Stimulated activated memory B cell treated with anti-CD40 and anti-IgM and Interleukin-4, amounts not matched to agents 10 μg/mL and 1 μg/mL and 100 μg/mL, for 72 hours (primary cell): ENCODE measurements at places on chromosomes 12 and 14.

- peaks cover 17% of the 10 kb centered on the region for H3K4me1 ChIP-seq
- peaks cover 49% of the 10 kb centered on the region for H3K27me3 ChIP-seq
- peak overlapping the region; percentile 76 for H3K4me3 ChIP-seq
- H3K36me3 ChIP-seq, result no peaks in the 10 kb centered on the region
- no peak overlapping the region for H3K27ac ChIP-seq
Observed at GRCh38 chr12:62934239-62934798, 631 bp downstream of the PPM1H start.

- no peaks in the 10 kb centered on the region for H3K27me3 ChIP-seq
- no peak for ATAC-seq
- peaks cover 16% of the 10 kb centered on the region for H3K4me1 ChIP-seq
- H3K4me3 ChIP-seq, result no peak overlapping the region
Observed at GRCh38 chr12:64730588-64730969, 28.6 kb downstream of the GNS start.

DNA sequence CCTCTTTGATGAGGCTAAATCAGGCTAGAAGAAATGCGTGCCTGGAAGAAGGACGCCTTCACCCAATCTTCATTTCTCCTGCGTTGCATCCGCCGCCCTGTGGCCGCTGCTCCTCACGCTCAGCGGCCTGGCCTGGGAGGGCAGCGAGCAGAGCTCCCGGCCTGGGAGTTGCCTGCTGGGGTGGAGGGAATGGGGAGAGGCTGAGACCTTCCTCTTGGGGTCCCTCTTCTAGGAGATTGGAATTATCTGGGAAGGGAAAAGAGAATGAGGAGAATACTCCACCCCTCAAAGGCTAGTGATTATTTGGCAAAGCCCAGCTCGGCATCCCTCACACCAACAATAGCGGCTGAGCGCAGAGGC lies 2.4 kb upstream of the HOXC12 start:
- no peak overlapping the region for H3K27ac ChIP-seq
- H3K4me3 ChIP-seq, result no peak overlapping the region
- ATAC-seq, result no peak
- peaks cover 28% of the 10 kb centered on the region for H3K4me1 ChIP-seq
- H3K27me3 ChIP-seq, result peaks cover 99% of the 10 kb centered on the region

GRCh38 chr12:21912318-21912717 lies 28.9 kb downstream of the ABCC9 start:
- H3K4me1 ChIP-seq, result no peaks in the 10 kb centered on the region
- no peaks in the 10 kb centered on the region for H3K27me3 ChIP-seq
- H3K27ac ChIP-seq, result no peak overlapping the region
- H3K4me3 ChIP-seq, result no peak overlapping the region
- H3K36me3 ChIP-seq, result no peaks in the 10 kb centered on the region

DNA sequence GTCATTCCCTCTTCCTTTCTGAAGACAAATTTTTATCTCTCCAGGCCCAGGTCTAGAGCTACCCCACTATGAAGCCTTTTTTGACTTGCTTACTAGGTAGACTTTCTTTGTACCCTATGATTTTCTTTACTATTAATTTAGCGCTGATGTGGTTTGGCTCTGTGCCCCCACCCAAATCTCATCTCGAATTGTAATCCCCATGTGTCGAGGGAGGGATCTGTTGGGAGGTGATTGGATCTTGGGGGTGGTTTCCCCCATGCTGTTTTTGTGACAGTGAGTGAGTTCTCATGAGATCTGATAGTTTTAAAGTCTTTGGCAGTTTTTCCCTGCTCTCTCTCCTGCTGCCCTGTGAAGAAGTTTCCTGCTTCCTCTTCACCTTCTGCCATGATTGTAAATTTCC lies 118.1 kb downstream of the SLC38A1 start:
- H3K36me3 ChIP-seq, result no peaks in the 10 kb centered on the region
- peaks cover 7% of the 10 kb centered on the region for H3K4me1 ChIP-seq
- peaks cover 13% of the 10 kb centered on the region for H3K27me3 ChIP-seq
- no peak for ATAC-seq
- H3K4me3 ChIP-seq, result no peak overlapping the region
- peak overlapping the region; percentile 70 for H3K27ac ChIP-seq

GRCh38 chr14:26577711-26578110 lies 20.1 kb downstream of the NOVA1 start:
- H3K27me3 ChIP-seq, result no peaks in the 10 kb centered on the region
- no peak for ATAC-seq
- H3K27ac ChIP-seq, result no peak overlapping the region
- no peak overlapping the region for H3K4me3 ChIP-seq
- no peaks in the 10 kb centered on the region for H3K4me1 ChIP-seq

- peaks cover 9% of the 10 kb centered on the region for H3K27me3 ChIP-seq
- H3K4me1 ChIP-seq, result no peaks in the 10 kb centered on the region
- no peak overlapping the region for H3K4me3 ChIP-seq
- ATAC-seq, result no peak
- H3K27ac ChIP-seq, result no peak overlapping the region
Observed at GRCh38 chr14:99879401-99880295, 86.4 kb downstream of the EML1 start.

DNA sequence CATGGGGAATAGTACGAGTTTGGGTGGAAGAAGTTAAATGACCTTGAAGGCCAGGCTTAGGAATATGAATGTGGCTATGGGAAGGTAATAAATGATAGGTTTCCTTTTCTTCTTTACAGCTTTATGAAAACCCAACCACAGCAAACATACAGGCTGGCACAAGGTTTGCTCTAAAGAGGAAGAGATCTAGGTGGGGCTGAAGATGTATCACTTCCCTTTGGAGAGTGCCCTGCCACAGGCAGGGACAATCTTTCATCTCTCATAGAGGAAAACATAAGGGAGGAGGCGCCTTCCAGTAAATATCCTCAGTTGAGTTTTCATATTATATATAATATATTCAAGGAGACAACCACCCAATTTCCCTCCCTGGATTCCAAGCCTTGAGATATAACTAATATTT lies 72.9 kb upstream of the FRMD6 start:
- H3K27me3 ChIP-seq, result peaks cover 30% of the 10 kb centered on the region
- no peak overlapping the region for H3K4me3 ChIP-seq
- no peak overlapping the region for H3K27ac ChIP-seq
- no peak for ATAC-seq
- H3K4me1 ChIP-seq, result no peaks in the 10 kb centered on the region
- no peaks in the 10 kb centered on the region for H3K36me3 ChIP-seq

DNA sequence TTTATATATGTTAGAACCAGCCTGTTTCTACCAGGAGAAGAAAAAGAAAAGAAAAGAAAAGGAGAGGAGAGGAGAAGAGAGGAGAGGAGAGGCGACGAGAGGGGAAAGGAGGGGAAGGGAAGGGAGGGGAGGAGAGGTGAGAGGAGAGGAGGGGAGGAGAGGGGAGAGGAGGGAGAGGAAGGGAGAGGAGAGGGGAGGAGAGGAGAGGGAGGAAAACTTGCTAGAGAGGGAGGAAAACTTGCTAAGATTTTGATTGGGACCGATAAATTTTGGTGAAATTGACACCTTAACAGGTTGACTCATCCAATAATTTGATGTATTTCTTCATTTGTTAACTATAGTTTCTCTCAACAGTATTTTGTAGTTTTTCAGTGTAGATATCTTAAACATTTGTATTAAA lies 164.0 kb upstream of the SYT1 start:
- H3K27me3 ChIP-seq, result no peaks in the 10 kb centered on the region
- no peaks in the 10 kb centered on the region for H3K36me3 ChIP-seq
- H3K27ac ChIP-seq, result no peak overlapping the region
- H3K4me1 ChIP-seq, result no peaks in the 10 kb centered on the region
- no peak for ATAC-seq

GRCh38 chr12:51085757-51086156 lies 2.4 kb upstream of the CSRNP2 start:
- H3K36me3 ChIP-seq, result peaks cover 7% of the 10 kb centered on the region
- peaks cover 29% of the 10 kb centered on the region for H3K4me1 ChIP-seq
- H3K27me3 ChIP-seq, result no peaks in the 10 kb centered on the region

DNA sequence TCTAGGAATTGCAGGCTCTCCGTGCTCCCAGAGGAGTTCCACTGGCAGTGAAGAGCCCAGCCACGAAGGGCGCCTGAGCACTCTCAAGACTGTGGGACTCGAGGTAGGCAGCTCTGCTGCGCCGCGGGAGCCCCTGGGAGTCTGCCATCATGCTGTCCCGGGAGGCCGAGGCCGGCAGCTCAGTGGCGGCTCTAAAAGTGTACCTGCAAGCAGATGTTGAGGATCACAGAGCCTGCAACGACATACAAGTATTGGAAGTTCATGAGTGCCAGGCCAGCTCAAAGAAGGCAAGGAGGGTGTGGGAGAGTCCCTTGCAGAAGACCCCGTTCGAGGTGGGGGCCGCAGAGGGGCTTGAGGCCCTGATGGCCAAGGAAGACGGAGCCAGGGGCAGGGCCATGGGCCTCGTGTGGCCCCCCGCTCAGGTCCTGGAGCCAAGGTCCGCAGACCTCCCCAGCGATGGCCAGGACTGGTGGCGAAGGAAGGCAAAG lies 62.7 kb downstream of the MUCL1 start:
- ATAC-seq, result peak; percentile 20
- no peaks in the 10 kb centered on the region for H3K4me1 ChIP-seq
- peaks cover 25% of the 10 kb centered on the region for H3K27me3 ChIP-seq
- H3K36me3 ChIP-seq, result no peaks in the 10 kb centered on the region

DNA sequence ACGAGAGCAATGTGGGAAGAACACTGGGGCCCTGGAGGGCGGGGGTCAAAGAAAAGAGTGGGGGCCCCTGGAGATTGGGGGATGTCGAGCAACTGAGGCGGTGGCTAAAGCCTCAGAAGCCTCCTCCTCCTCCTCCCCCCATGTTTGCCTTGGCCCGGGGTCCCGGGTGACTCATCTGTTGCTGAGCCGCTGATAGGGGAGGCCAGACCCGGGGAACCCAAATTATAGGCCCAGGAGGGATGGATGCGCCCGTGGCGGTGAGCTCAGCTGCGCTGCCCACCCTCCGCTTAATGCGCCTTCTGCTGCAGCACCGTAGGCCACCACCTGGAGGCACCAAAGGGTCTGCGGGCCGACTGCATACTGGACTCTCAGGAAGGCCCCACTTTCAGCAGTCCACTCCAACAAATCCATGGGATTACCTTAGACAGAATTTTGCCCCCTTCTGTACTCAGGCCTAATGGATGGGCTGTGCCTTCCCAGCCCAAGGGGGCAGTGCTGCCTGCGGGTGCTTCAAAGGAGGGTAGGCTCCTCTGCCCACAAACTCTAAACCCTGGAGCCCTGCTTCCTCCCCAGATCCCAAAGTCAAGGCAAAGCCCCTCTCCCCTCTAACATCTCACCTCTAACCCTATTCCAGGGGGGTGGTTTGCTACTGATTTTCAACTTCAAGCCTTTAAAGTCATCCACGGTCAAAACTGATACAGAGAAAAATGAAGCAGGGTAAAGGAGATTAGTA lies 2.6 kb upstream of the WNT10B start:
- peaks cover 85% of the 10 kb centered on the region for H3K27me3 ChIP-seq
- H3K27ac ChIP-seq, result no peak overlapping the region
- no peak for ATAC-seq
- H3K4me3 ChIP-seq, result no peak overlapping the region

DNA sequence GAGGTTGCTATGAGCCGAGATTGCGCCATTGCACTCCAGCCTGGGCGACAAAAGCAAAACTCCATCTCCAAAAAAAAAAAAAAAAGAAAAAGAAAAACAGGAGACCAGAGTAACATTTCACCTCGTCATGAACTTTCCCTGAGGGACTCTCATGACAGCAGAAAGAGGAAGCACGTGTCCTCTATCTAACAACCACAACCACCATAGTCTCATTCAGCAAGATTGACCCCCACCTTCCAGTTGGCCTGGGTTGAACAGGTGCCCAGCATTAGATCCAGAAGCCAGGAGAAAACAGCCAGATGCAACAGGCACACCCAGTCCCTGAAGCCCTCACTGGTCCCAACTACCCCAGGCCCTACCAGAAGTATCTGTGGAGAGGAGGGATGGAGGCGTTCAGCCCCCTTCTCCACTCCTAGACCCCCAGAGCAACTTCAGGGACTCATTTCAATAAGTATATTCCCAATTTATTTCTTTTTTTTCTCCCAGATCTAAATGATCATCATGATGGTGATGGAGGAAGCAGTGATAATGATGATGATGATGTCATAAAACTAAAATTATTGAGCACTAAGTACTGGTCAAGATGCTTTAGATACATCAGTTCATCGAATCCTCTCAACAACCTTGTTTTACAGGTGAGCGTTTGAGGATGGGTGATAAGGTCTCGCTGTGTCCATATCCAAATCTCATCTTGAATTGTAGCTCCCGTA lies 235.0 kb downstream of the EFCAB11 start:
- no peak overlapping the region for H3K4me3 ChIP-seq
- peak overlapping the region; percentile 71 for H3K27ac ChIP-seq
- peaks cover 53% of the 10 kb centered on the region for H3K4me1 ChIP-seq
- H3K36me3 ChIP-seq, result no peaks in the 10 kb centered on the region
- H3K27me3 ChIP-seq, result no peaks in the 10 kb centered on the region

DNA sequence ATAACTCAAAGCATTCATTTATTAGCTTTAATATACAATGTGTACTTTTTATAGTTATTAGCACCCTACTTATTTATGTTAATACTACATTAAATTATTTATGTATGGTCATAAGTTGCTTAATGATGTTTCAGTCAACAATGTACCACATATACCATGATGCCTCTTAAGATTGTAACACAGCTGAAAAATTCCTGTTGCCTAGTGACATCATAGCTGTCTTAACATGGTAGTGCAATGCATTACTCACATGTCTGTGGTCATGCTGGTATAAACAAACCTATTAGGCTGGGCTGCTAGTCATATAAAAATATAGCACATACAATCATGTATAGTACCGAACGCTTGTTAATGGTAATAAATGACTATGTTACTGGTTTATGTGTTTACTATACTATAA lies 120.4 kb downstream of the ANO6 start:
- H3K36me3 ChIP-seq, result peaks cover 21% of the 10 kb centered on the region
- no peak for ATAC-seq
- H3K27me3 ChIP-seq, result no peaks in the 10 kb centered on the region

- H3K4me1 ChIP-seq, result peaks cover 26% of the 10 kb centered on the region
- H3K27me3 ChIP-seq, result no peaks in the 10 kb centered on the region
- ATAC-seq, result no peak
- no peak overlapping the region for H3K27ac ChIP-seq
- H3K4me3 ChIP-seq, result no peak overlapping the region
Observed at GRCh38 chr12:132148368-132149045, 4.2 kb downstream of the NOC4L start.
